ENCODE measurements at places on chromosomes 12 and 14.

- no peak for DNase-seq
These were observed 145.0 kb downstream of the CAND1 start for GRCh38 chr12:67414011-67414715.

- no peak for DNase-seq
These were observed 142.3 kb downstream of the PCNX1 start for GRCh38 chr14:71049435-71050133.

GRCh38 chr14:73267474-73267873, 30.2 kb downstream of the PAPLN start:
- no peak for DNase-seq

DNA sequence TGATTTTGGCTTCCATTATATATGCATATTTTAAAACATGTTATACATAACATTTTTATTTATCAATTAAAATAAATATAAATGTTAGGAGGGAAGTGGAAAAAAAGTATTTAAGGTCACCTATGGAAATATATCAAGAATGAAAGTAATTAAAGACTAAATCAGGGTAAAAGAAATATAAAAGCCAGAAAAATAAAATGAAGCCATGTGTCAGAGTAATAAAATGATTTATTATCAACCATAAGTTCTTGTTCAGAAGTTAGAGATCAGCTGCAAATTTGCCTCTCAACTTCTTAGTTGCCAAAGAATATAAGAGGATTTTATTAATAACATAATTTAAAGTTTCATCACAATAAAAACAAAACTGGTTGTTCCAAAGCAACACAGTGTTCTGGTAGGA, 121.9 kb downstream of the ANO6 start:
- DNase-seq: no peak

DNA sequence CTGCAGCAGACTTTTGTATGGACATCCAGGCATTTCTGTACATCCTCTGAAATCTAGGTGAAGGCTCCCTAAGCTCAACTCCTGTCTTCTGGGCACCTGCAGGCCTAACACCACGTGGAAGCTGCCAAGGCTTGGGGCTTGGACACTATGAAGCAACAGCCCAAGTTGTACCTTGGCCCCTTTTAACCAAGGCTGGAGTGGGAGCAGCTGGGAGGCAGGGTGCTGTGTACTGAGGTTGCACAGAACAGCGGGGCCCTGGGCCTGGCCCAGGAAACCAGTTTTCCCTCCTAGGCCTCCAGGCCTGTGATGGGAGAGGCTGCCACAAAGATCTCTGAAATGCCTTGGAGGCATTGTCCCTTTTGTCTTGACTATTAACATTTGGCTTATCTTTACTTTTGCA, 214.4 kb upstream of the LRIG3 start:
- DNase-seq: no peak

DNA sequence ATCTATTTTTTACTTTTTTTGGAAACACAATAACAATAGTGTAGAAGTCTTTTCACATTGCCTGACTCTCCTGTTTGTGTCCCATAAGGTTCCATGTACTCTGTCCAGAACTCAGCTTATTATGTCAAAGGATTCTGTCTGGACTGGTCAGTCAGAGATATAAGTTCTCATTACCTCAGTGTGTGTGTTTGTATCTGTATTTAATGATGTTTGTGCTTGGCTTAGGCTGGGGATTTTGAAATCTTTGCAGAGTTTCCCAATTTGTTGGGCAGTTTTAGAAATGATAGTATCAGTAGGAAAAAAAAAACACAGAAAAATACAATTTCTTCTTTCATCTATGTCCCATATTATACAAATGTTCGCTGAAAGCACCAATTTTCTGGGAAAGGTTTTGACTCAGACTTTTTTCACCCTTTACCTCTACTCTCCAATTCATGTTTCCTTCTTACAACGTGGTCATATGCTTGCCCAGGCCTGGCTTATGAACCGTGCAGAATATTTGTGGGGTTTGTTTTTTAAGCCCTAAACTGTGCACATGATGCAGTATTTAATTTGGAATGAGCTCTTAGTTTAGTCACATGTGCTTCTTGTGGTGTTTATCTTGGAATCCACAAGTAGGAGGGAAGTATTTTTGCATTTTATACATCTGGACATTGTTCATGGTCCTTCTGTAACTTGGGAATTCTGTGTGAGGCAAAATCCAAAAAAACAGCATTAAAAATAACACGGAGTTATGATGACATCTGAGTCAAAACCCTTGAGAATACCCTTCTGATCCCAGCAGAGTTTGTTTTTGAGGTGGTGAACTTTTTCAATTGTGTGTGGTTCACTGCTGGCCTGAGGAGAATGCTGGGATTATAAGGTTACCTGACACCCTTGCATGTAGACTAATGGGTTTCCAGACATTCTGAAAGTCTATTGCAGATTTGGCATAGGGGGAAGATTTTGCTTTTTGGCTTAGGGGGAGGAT, 121.2 kb downstream of the RAD51B start:
- no peak for DNase-seq

- no peak for DNase-seq
These were observed 69.3 kb downstream of the COCH start for GRCh38 chr14:30943694-30944093.
